Epithelial cell of esophagus (primary cell): ENCODE measurements at places on chromosomes 11 and 22.

GRCh38 chr11:9574622-9575259, 1.3 kb downstream of the WEE1 start:
- no peak for DNase-seq

- DNase-seq: no peak
These were observed 417 bp downstream of the HNRNPUL2 start for GRCh38 chr11:62726915-62727164.

GRCh38 chr22:33867118-33867866, 53.0 kb downstream of the LARGE1 start:
- no peak for DNase-seq

GRCh38 chr11:62542111-62542745, 4.4 kb downstream of the AHNAK start:
- no peak for DNase-seq

GRCh38 chr11:45412521-45412920, 126.4 kb upstream of the SYT13 start:
- no peak for DNase-seq
